ENCODE measurements at places on chromosomes 5 and 9.

DNA sequence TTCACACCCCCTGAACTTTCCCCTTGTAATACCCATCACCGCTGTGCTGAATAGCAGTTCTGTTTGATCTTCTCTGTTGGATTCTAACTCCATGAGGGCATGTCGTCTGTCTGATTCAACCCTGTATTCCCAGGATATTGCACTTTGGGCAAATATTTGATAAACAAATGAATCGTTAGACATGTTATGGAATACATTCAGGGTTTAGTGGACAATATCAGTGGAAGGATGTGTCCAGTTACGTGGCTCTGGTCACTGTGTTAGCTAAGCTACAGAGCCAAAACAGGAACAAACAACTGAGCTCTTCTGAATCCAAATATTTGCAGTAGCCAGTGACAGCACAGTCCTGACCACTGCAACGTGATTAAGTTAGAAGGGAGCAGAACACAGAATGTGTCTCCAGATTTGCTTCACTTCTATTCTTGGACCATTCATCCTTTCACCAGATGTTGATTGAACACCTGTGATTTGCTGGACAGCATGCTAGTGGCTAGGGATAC is 13.2 kb downstream of the ANGPTL2 start:
- no peak for DNase-seq

DNA sequence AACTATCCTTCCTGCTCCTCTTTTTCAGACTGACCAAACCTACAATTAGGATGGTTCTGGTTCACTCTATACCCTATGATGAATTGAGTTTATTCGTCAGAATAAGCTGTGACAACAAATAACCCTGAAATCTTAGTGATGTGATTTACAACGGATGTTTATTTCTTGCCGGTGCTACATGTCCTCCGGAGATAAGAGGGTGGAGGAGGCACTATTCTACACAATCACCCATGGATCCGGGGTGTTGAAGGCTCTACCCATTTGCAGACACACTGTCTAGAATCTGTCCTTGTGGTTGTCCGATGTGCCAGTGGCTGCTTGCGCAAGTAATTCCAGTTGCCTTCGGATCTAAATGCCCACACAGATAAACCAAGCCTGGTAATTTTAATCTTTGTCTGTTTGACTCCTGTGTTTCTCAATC is 44.7 kb downstream of the CDC14B start:
- DNase-seq = no peak

DNA sequence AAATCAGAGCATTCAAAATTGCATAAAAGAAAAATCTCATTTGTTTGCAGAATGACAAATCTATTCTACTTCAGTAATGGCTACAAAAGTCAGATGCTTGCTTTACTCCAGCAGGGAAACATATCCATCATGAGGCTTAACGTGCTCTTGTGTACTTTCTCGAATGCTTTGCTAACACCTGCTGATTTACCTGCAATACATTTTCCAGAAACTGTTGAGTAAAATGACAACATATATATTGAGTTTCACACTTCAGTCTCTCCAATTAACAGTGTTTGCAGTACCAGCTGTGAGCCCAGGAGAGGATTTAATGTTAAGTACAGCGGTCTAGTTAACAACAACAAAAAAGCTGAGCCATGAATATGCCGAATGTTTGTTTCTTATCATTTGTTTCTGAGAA is 391.5 kb upstream of the SMC2 start:
- no peak for DNase-seq

DNA sequence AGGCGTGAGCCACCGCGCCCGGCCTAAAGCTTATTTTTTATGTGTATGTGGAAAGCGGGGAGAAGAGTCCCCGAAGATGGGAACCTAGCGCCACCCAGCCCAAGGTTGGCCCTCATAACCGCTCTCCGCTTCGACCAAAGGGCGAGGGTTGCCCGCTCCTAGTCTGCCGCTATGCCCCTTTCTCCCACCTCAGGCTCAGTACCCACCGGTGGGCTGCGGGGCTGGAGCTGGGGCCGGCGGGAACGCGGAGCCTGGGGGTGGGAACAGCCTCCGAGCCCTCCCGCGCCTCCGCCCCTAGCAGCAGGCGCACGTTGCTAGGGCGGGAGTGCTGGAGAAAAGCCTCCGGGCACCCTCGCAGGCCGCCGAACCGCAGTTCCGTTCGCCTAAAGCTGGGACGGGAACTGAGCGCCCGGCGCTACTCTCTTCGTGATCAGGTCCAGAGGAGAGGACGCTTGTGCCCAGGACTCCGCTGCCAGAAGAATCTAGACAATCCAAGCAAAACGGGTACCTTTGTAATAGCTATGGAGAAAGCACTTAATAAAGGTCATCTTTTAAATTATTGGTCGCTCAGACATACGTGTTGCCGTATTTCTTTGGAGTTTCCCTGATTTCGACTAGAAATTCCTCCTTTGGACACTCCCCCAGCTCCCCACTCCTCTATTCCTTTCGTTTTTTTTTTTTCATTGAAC is at the start of gene WDR31:
WDR31 (minus strand) TSS at position 265 of the 689 bp plus-strand sequence. CDS start 8,253 bp downstream, outside the sequence.
- peak; percentile 76 for DNase-seq

DNA sequence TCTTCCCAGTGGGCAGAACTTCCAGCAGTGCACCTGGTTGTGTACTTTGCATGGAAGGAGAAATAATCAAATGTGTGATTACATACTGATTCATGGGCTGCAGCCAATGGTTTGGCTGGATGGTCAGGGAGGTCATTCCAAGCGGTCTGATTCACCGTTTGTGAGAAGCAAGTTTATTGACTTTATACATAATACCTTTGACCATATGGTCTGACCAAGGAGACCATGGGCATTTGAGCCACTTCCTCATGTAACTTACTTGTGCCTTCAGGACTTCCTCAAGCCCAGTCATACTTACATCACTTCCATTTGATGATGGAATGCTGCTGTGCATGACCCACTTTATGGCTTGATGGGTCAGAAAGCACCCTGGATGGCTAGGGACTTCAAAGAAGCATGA is 41.1 kb downstream of the DAP start:
- no peak for DNase-seq

- DNase-seq = no peak
Observed at GRCh38 chr9:38339087-38339486, 53.4 kb upstream of the ALDH1B1 start.

- DNase-seq = no peak
Observed at GRCh38 chr5:83368835-83369234, 102.7 kb upstream of the VCAN start.

DNA sequence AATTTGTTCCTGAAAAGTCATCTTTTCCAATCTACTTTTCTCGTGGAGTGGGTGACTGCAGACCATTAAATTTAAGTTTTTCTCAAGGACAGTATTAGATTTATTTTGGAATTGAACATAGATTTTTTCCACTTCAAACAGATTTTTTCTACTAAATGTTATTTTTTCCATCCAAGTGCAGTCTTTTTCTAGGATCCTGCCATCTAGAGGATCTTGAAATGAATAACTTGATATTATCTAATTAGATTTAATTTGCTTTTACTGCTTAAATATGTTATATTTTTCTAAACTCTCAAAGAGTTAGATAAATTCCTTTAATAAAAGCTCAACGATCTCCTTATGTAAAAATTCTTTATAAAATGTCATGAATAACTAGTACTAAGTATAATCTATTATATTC is 136.9 kb upstream of the PRR16 start:
- no peak for DNase-seq

DNA sequence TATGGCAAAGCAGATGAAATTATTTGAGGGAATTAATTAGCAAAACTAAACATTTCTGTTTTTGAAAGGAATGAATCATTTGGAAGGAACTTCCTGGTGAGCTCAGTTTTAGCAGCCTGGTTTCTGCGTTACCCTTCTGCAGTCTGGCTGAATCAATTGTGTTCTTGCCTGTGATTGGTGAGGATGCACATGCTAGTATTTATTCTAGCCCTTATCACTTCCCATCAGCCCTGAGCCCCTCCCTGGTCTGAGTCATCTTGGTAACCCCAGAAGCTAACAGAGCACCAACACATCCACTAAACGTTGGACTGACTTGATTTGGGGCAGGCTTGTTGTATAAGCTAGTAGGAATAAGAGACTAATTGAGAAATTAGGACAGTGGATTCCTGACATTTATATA is 6.6 kb downstream of the TJP2 start:
- DNase-seq = no peak

- DNase-seq = no peak
Observed at GRCh38 chr5:135729321-135729786, 105.1 kb upstream of the SLC25A48 start.

- no peak for DNase-seq
Observed at GRCh38 chr5:6201631-6202030, 176.7 kb downstream of the MED10 start.

GRCh38 chr5:122599000-122599399 is 175.9 kb upstream of the SNX2 start:
- no peak for DNase-seq

- DNase-seq = no peak
Observed at GRCh38 chr9:70257991-70258691, 637 bp upstream of the SMC5 start.

DNA sequence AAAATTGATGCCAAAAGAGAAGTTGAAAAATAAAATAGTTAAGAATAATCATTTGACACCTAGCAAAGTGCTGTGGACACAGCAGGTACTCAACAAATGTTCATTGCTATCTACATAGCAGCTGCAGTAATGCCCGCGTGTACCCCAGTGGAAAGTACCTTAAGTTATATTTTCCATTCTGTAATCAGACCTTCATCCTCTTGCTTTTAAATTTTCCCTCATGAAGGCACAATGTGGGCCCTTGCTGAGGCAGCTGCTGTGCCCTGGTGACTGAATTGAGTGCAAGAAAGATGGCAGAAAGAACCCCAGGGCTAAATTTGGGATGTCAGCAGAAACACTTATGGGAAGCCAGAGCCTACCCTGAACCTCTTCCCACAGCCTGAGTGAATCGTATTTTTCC is 65.9 kb downstream of the CYFIP2 start:
- DNase-seq = no peak

GRCh38 chr5:96037128-96037527 is 75.5 kb upstream of the ELL2 start:
- no peak for DNase-seq

DNA sequence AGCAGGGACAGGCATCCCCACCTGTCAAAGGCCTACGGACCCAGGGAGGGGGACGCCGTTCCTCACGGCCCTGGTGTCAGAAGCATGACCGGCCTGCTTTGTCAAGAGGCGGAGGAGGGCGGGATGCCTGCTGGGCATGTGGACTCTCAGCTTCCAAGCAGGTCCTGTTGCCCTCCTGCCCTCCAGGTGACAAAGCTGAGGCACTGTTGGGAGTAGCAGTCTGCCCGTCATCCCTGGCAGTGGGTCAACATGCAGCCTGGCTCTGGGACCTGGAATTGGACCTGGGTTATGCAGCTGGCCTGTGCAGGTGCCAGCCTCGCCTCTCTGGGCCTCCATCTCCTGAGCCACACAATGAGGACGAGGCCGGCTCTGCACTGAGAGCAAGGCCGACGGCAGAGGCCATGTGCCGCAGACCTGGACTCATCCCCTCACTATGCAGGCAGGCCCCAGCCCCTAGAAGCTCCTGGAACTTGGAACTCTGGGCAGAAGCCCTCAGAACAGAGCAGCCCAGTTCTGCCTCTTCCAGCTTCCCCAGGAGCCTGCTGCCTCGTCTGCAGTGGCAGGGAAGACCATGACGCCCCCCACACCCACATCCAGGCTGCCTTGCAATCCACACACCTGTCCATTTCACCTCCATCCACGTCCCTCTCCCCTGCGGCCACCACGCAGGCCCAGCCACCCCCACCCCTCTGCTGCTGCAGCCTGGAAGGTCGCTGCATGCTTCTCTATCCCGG is 20.8 kb upstream of the FCN1 start:
- no peak for DNase-seq

- DNase-seq = no peak
Observed at GRCh38 chr9:70256123-70256551, 2.6 kb upstream of the SMC5 start.

- DNase-seq = no peak
Observed at GRCh38 chr5:102722931-102723330, 32.2 kb upstream of the PAM start.

- no peak for DNase-seq
Observed at GRCh38 chr9:124783830-124784229, 6.9 kb downstream of the OLFML2A start.

DNA sequence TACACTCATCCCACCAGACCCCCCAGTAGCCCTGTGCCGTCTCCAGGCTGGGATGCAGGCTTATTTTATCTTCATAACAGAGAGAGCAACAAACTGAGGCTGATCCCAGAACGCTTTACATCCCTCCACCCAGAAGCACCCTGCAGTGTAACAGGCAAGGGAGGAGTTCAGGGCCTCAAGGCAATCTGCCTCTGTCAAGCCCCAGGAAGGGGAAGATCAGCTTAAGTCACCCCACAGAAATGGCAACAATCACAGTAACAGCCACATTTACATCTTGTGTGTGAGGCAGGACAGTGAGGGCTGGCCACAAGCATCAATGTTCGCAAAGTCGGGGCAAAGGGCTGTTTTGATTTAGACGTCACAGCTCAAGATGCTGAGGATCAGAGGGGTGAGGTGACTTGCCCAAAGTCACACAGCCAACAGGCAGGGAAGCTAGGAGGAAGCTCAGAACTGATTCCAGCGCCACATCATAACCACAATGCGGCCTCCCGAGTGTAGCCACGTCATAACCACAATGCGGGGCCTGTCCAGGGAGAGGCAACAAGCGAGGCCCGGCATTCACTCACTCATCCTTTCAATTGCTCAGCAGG is 14.4 kb downstream of the STK10 start:
- DNase-seq = no peak
